Metanephros (tissue), 2 donors: ENCODE measurements at places on chromosomes 13 and 19. TPM values are rescaled to one million over a fixed set of nuclear protein-coding genes. Genes with fewer than 3 reads are reported as not detected.

The PLEKHA4 gene
- 18.1 TPM for total RNA-seq

The ZNF570 gene
- total RNA-seq = 6.2 TPM

The ZNF420 gene
- 16.2 TPM for total RNA-seq

The PRODH2 gene
- total RNA-seq = 14.4 TPM

The ZNF729 gene
- total RNA-seq = 0.47 TPM

The PRSS57 gene
- total RNA-seq = 3.1 TPM

The ETV2 gene
- 0.47 TPM for total RNA-seq

The CYP2A6 gene
- total RNA-seq = not detected

The KLK1 gene
- 0.35 TPM for total RNA-seq

The KIR2DL1 gene
- total RNA-seq = not detected

The CDX2 gene
- total RNA-seq = not detected

The KLF5 gene
- 13.9 TPM for total RNA-seq

The CCL25 gene
- not detected for total RNA-seq

The FXYD3 gene
- 25.8 TPM for total RNA-seq

The ZNF583 gene
- total RNA-seq = 7.2 TPM

The RAB3D gene
- total RNA-seq = 24.9 TPM

The ZNF724 gene
- total RNA-seq = 10.0 TPM

The KLK3 gene
- not detected for total RNA-seq

The ANGPTL8 gene
- total RNA-seq = 2.6 TPM

The SPRY2 gene
- total RNA-seq = 46.9 TPM

The ARHGAP33 gene
- 27.4 TPM for total RNA-seq

The ADAMTS10 gene
- 78.6 TPM for total RNA-seq
